ENCODE measurements at places on chromosomes 1 and 21.

DNA sequence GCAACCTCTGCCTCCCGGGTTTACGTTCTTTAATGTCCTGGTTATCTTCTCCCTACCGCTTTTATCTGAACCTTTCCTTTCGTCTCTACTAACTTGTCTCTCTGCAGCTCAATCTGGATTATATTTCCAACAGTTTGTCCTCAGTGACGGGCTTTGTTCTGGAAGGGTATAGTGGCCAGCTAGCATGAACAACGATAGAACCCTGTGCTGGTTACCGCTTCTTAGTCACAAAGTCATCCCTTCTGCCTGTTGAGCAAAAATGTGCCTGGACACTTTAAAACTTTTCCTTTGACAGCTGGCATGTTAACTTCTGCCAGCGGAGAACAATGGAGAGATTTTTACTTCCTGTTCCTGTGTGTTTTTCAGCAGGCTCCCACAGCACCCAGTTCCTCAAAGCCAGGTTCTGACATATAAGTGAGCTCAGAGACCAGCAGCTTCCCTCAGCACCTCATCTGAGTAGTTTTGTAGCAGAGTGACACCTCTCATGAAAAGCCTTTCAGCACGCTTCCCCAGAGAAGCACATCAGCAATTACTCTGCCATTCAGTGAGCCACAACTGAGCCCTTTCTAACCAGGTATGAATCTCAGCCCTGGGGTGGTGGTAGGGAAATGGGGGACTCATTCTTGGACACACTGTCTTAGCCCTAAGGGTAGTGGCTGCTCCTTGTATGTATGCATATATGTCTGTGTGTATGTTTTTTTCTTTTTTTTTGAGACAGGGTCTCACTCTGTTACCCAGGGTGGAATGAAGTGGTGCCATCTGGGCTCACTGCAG is 23.6 kb upstream of the CCDC17 start:
- no peak for DNase-seq

- no peak for DNase-seq
Observed at GRCh38 chr1:86865973-86866637, 47.8 kb downstream of the SELENOF start.

DNA sequence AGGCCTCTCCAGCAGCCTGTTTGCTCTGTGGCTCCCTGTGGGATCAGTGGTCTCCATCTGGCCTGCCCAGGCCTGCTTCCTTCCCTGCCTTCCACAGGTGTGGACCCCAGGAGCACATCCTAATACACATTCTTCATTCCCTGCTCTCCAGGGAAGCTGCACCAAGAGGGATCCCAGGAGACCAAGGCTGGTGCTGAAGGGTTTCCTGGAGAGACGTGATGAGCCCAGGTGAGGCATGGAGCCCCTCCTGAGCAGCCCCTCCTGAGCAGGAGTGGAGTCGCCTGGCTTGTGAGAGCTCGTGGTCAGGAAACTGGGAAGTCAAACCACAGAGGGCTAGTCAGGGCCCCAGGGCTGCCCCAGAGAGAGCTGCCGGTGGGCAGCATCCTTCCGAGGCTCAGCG is 561.4 kb downstream of the MATN1 start:
- no peak for DNase-seq

DNA sequence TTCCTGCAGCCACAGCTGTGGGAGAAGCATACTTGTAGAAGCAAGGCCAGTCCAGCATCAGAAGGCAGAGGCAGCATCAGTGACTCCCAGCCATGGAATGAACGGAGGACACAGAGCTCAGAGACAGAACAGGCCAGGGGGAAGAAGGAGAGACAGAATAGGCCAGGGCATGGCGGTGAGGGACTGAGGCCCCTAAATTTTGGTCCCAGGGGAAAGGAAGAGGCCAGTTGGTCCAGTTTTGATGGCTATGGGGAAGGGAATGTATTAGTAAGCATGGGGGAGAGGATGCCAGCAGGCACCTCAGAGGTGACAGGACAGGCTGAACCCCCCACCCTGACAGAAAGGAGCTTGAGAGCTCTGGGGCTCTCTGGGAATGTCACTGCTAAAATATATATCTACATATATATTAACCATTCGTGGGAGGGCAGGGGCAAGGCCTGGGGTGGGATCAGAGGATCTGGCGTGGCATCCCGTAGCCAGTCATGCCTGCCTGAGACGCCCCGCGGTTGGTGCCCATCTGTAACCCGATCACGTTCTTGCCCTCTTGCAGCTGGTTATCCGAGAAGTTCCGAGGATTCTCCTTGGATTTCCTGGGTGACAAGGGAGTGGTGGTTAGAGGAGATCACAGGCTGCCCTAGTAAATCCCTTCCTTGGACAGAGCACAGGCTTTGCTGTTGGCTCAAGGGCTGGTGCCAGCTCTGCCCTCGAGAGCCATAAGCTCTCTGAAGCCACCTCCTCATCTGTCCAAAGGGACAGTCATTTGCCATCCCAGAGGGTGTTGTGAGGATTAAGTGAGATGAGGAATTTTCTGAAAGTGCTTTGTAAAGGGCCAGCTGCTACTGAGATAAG is 6.7 kb downstream of the TAGLN2 start:
- no peak for DNase-seq

GRCh38 chr1:92739669-92740524 is 45.0 kb downstream of the EVI5 start:
- DNase-seq: no peak

DNA sequence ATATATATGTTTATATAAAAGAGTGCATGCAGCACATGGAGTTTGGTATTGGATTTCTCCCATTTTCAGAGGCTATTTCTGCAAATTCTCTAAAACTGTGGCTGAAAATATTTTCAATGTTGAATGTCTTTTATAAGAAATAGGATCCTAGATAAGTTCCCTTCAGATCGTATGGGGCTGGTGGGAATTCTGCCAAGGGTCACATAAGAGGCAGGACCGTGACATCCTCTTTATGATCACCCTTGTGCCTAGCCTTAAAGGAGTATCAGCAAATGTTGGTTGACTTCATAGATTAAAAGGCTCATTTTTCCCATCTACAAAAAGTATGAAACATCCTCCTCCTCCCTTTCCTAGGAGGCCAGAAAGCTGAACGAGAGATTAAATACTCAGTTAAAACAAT is 1.3 kb upstream of the IFNAR2 start:
- no peak for DNase-seq

- no peak for DNase-seq
Observed at GRCh38 chr1:9418851-9419250, 120.4 kb upstream of the SLC25A33 start.

DNA sequence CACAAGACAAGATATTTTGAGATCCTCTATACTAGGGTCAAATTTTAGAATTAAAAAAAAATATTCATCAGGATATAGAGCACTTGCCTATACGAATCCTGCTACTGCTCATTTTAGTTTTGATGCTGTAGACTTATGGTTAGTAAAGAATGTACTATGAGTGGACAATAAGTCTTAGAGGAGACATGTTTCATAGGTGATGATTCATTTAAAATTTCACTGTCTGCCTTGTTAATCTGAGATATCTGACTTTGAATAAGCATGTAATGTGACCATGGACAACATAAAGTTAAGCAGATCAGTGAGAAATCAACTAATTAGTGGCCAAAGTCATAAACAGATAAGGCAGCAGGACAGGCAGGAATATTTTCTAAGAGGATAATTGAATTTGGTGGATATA is 106.8 kb upstream of the HP1BP3 start:
- no peak for DNase-seq

- DNase-seq: no peak
Observed at GRCh38 chr21:46009951-46010705, 28.6 kb downstream of the COL6A1 start.

DNA sequence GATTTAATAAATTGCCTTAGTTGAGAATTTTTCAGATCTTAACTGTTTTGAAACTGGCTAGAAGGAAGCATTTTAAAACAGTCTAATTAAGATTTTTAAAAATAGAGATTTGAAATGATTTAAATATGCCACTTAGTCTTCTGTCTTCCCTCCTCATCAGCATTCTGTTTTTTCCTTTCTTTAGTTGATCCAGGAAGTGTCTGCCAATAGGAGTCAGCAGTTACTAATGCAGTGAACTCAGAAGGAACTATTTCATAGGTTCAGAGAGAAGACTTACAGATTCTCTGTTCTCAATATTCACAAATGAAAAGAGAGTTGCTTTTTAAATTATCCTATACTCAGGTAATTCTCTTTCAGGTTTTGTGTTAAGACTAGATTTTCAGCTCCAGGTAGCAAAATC is 84.5 kb downstream of the RPS6KC1 start:
- peak; percentile 7 for DNase-seq

GRCh38 chr1:167808104-167808503 is 86.3 kb downstream of the MPZL1 start:
- no peak for DNase-seq

GRCh38 chr1:222042120-222042519 is 300.2 kb upstream of the DUSP10 start:
- DNase-seq: peak; percentile 90

All from AG09309 (cell line).